ENCODE measurements at places on chromosomes 2 and 18. TPM values are rescaled to one million over a fixed set of nuclear protein-coding genes. Genes with fewer than 3 reads are reported as not detected.

- H3K4me3 ChIP-seq, result no peak overlapping the region
- no peak overlapping the region for H3K27ac ChIP-seq
- H3K27me3 ChIP-seq, result peaks cover 5% of the 10 kb centered on the region
- no peaks in the 10 kb centered on the region for H3K36me3 ChIP-seq
These were observed 45.4 kb upstream of the OSR1 start for GRCh38 chr2:19403785-19404184.

GRCh38 chr2:210540900-210541289 is 15.5 kb upstream of the CPS1 start:
- no peaks in the 10 kb centered on the region for H3K27me3 ChIP-seq
- no peak for DNase-seq
- H3K4me3 ChIP-seq, result no peak overlapping the region
- H3K27ac ChIP-seq, result no peak overlapping the region

- no peaks in the 10 kb centered on the region for H3K27me3 ChIP-seq
- peaks cover 1% of the 10 kb centered on the region for H3K4me1 ChIP-seq
- no peak overlapping the region for H3K4me3 ChIP-seq
- H3K36me3 ChIP-seq, result peaks cover 25% of the 10 kb centered on the region
These were observed 25.4 kb downstream of the SMC6 start for GRCh38 chr2:17728210-17728609.

DNA sequence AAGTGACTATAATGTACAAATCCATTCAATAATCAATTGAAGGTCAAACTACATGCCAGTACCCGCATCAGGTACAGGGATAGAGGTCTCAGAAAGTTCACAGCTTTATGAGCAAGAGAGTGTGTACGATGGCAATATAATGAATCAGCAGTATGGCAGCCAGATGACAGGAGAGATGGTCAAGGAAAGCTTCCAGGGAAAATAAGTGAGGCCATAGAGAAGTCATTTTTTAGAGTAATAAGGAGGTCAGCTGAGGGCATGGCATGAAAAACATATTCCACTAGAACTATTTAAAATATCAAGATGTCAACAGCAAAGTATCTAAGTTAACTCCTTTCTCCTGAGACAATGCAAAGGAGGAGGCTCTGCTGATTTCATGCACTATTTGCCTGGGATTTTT is 108.0 kb downstream of the SLC8A1 start:
- no peak overlapping the region for H3K4me3 ChIP-seq
- no peak overlapping the region for H3K27ac ChIP-seq
- no peaks in the 10 kb centered on the region for H3K27me3 ChIP-seq
- no peaks in the 10 kb centered on the region for H3K36me3 ChIP-seq

- no peaks in the 10 kb centered on the region for H3K4me1 ChIP-seq
- DNase-seq, result no peak
- H3K4me3 ChIP-seq, result no peak overlapping the region
- no peak overlapping the region for H3K27ac ChIP-seq
- no peaks in the 10 kb centered on the region for H3K36me3 ChIP-seq
These were observed 96.1 kb downstream of the PID1 start for GRCh38 chr2:229174794-229175496.

GRCh38 chr18:13380691-13381070 is 162.1 kb downstream of the LDLRAD4 start:
- H3K4me3 ChIP-seq, result no peak overlapping the region
- H3K27me3 ChIP-seq, result peaks cover 4% of the 10 kb centered on the region
- H3K4me1 ChIP-seq, result peaks cover 30% of the 10 kb centered on the region

GRCh38 chr2:3192920-3193319 is 184.7 kb downstream of the EIPR1 start:
- no peak for DNase-seq
- H3K4me3 ChIP-seq, result no peak overlapping the region
- H3K4me1 ChIP-seq, result no peaks in the 10 kb centered on the region
- H3K27ac ChIP-seq, result no peak overlapping the region
- H3K36me3 ChIP-seq, result peaks cover 9% of the 10 kb centered on the region

DNA sequence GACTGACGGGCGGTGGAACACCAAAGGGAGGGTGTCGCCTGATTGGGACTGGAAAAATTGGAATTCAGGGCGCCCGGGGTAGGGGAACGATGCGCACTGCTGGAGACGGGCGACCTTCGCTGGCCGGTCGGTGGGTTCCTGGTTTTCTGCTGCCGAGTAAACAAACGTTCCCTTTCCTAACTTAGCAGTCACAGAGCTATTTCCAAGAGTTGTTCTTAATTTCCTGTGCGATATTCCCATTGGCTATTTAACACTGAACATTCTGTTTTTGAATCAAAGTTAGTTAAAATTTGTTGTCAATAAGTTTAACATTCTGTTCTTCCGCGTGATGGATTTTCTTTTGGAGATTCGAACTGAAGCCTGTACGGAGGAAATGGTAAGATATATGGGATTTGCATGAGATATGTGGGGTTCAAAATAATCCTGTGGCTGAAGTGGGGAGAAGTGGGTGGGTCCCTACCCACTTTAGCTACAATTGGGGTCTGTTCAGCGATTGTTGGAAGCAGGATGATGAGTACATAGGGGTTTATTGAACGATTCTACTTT is 862 bp downstream of the C18orf54 start:
- no peaks in the 10 kb centered on the region for H3K27me3 ChIP-seq
- H3K4me3 ChIP-seq, result peak overlapping the region; percentile 100
- H3K4me1 ChIP-seq, result peaks cover 19% of the 10 kb centered on the region
- peaks cover 4% of the 10 kb centered on the region for H3K36me3 ChIP-seq

- peak within 1 kb of the TSS; percentile 77 for H3K4me3 ChIP-seq
- no peaks in the 10 kb centered on the region for H3K36me3 ChIP-seq
- H3K27ac ChIP-seq, result no peak within 1 kb of the TSS
These were observed at the start of gene REEP1 for GRCh38 chr2:86337244-86337835. Gene REEP1, minus strand, starts transcription at chr2:86337626. Its CDS starts 116 bp downstream, at chr2:86337510.

DNA sequence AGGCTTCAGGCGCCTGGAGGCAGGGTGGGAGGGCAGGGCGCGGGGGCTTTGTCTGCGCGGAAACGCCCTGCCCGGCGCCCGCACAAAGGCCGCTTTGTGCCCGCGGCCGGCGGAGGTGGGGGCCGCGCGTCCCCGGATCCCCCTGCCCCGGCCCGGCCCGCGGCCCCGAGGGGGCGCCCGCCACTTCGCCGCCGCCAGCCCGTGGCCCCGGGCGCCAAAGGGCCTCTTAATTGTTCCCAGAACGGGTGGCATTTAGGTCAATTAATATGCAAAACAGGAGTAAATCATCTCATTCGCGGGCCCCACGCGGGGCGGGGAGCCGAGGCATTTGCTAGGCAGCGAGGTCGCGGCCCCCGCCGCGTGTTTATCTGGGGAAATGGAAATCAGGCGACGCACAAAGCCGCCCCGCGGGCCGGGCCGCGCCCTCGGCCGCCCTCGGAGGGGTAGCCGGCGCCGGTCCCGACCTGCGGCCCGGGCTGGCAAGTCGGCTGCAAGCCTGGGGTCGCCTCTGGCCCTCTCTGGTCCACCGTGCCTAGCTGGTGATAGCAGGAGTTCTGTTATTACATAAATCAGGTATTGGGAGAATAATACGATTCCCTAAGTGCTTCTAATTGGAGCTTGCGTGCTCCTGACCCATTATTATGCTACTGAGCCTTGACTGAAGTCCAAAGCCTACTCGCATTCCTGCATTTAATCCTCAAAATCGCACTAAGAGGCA is 148.2 kb upstream of the GLI2 start:
- no peak overlapping the region for H3K27ac ChIP-seq
- peaks cover 26% of the 10 kb centered on the region for H3K4me1 ChIP-seq
- no peak for DNase-seq
- H3K4me3 ChIP-seq, result no peak overlapping the region
- no peaks in the 10 kb centered on the region for H3K36me3 ChIP-seq

DNA sequence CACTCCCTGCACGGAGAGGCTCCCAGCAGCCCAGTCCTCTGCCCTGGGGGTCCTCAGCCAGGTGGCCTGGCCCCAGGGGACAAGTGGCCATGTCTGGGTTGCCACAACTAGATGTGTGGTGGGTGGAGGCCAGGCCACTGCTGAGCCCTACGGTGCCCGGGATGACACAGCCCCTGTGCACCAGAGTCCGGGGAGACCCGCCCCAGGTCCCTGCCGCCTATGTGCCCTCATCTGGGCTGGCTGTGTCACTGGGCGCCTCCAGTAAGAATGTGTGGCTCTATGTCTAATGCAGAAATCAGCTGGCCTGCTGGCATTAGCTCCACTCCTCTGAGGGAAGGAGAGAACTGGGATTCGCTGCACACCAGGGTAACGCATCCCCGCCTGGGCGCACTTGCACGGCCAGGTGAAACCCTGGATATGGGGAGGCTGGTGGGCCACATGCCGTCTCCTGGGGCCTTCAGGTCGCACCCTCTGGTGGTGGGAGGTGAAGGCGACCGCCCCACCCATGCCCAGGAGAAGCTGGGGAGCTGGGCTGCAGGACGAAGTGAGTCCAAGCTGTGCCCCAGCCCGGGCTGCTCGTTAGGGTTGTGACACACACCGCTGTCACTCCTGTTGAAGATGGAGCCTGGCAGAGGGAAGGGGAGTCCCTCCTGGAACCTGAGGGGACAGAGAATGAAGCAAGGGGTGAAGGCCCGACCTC is 136.1 kb downstream of the PTGR3 start:
- peak; percentile 80 for DNase-seq
- H3K27me3 ChIP-seq, result no peaks in the 10 kb centered on the region

GRCh38 chr18:79484661-79485621 is 89.2 kb downstream of the NFATC1 start:
- no peaks in the 10 kb centered on the region for H3K36me3 ChIP-seq
- H3K27me3 ChIP-seq, result no peaks in the 10 kb centered on the region
- DNase-seq, result peak; percentile 94
- H3K27ac ChIP-seq, result peak overlapping the region; percentile 99

DNA sequence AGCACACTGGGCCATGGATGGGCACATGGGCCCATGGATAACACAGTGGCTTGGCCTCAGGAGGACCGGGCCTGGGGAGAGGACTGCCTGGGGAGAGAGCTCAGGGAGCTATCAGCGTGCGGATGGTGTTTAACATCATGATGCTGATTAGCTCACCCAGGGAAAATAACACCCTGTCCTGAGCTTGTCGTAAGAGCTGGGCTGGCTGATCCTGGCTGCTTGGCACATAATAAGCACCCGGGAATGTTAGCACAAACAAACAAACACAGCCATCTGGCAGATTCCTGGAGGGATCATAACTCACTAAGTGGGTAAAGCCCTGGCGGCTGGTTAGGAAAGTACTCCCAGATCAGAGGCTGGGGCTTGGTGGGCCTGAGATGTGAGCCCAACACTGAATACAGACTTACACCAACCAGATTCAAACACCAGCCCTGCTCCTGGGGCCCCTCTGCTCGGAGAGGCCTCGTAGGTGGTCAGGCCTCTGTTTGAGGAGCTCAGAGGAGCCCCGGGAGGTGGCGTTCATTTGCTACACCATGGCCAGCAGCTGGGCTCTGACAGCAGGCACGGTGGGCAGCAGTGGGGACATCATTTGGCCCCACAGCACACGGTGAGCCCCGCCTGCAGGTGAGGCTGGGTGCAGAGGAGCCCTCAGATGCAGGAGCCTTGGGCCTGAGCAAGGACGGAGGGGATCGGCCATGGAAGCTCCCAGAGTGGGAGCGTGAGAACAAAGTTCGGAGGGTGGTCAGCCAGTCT is 193.4 kb upstream of the HDAC4 start:
- H3K4me3 ChIP-seq, result no peak overlapping the region
- no peaks in the 10 kb centered on the region for H3K36me3 ChIP-seq
- DNase-seq, result peak; percentile 73

- H3K27me3 ChIP-seq, result no peaks in the 10 kb centered on the region
- H3K27ac ChIP-seq, result peak overlapping the region; percentile 42
- no peak overlapping the region for H3K4me3 ChIP-seq
- no peak for DNase-seq
- no peaks in the 10 kb centered on the region for H3K36me3 ChIP-seq
These were observed 3.6 kb downstream of the GALNT3 start for GRCh38 chr2:165790466-165790865.

GRCh38 chr2:23605236-23605635 is 220.3 kb downstream of the KLHL29 start:
- H3K36me3 ChIP-seq, result no peaks in the 10 kb centered on the region
- peaks cover 11% of the 10 kb centered on the region for H3K4me1 ChIP-seq
- H3K27ac ChIP-seq, result no peak overlapping the region
- DNase-seq, result no peak
- H3K4me3 ChIP-seq, result no peak overlapping the region
- peaks cover 2% of the 10 kb centered on the region for H3K27me3 ChIP-seq

DNA sequence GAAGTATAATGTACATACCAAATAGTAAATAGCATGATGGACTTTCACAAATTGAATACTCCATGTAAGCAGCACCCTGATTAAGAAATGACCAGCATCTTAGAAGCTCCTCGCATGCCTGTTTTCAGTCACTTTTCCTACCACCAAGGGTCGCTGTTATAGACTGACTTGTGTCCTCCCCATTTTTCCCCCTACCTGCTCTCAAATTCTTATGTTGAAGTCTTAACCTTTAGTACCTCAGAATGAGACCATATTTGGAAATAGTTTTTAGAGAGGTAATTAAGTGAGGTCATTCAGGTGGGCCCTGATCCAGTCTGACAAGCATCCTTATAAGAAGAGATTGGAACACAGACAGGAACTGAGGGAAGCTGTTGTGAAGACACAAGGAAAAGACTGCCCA is 125.9 kb downstream of the LYPD6 start:
- no peak overlapping the region for H3K27ac ChIP-seq
- no peak overlapping the region for H3K4me3 ChIP-seq
- no peaks in the 10 kb centered on the region for H3K27me3 ChIP-seq
- H3K36me3 ChIP-seq, result peaks cover 9% of the 10 kb centered on the region
- no peaks in the 10 kb centered on the region for H3K4me1 ChIP-seq

DNA sequence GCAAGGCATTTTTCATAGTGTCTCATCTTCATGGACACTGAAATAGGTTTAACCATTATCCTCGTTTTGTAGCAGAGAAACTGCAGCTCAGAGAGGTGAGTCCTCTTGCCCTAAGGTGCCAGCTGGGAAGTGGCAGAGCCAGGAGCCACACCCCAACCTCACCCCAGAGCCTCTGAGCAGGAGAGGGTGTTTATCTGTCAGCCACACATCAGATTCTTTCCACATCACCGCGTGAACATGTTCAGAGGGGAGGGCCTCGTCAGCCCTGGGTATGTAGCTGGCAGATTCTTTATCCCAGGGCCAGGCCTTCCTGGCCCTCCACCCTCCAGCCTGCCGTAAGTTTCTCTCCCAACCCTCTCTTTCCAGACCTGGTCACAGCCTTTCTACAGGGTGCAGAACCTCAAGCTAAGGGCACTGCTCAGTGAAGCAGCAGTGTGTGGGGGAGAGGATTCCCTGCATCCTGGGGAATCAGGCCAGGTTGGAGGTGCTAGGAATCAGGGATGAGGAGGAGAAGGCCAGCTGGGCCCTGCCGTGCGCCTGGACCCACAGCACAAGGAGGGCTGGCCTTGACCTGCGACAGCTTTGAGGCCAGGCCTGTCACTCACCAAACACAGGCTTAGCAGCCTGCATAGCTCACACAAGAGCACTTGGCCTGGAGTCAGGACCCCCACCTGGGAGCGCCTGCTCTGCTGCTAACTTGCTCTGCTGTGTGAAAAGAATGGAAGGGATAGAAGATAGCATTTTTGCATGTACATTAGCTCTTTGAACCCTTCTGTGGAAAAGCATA is 111.3 kb upstream of the MCFD2 start:
- H3K4me1 ChIP-seq, result peaks cover 22% of the 10 kb centered on the region
- no peak for DNase-seq
- peaks cover 50% of the 10 kb centered on the region for H3K36me3 ChIP-seq

The IL1RL2 gene
- total RNA-seq, result 0.21 TPM

The SNX17 gene
- total RNA-seq, result 134 TPM

The CCDC141 gene
- not detected for total RNA-seq

The LHCGR gene
- total RNA-seq, result not detected

The DRC1 gene
- total RNA-seq, result not detected

The SH3RF3 gene
- total RNA-seq, result 84.4 TPM

The SLC38A11 gene
- total RNA-seq, result not detected

The FBXO48 gene
- 0.81 TPM for total RNA-seq

The TYMS gene
- 35.7 TPM for total RNA-seq

The GKN1 gene
- not detected for total RNA-seq

The ID2 gene
- total RNA-seq, result 11.9 TPM

The CROCC2 gene
- not detected for total RNA-seq

The MAIP1 gene
- 12.0 TPM for total RNA-seq

The CHRNG gene
- not detected for total RNA-seq
